ENCODE measurements at places on chromosomes 6 and 20. TPM values are rescaled to one million over a fixed set of nuclear protein-coding genes. Genes with fewer than 3 reads are reported as not detected.

- no peaks in the 10 kb centered on the region for H3K4me1 ChIP-seq
- H3K27ac ChIP-seq = no peak overlapping the region
- peak; percentile 78 for DNase-seq
- H3K36me3 ChIP-seq = no peaks in the 10 kb centered on the region
Observed at GRCh38 chr20:2206957-2207769, 88.6 kb upstream of the TGM3 start.

Gene DTNBP1
- total RNA-seq = 6.3 TPM

- no peaks in the 10 kb centered on the region for H3K27me3 ChIP-seq
- H3K4me1 ChIP-seq = peaks cover 34% of the 10 kb centered on the region
- H3K27ac ChIP-seq = no peak overlapping the region
- DNase-seq = no peak
Observed at GRCh38 chr6:37483917-37484785, 15.5 kb downstream of the CCDC167 start.

Gene SNX21
- total RNA-seq = 43.5 TPM

GRCh38 chr20:35091816-35092523 is 637 bp downstream of the TRPC4AP start:
- H3K27ac ChIP-seq = peak overlapping the region; percentile 98
- no peaks in the 10 kb centered on the region for H3K27me3 ChIP-seq
- DNase-seq = no peak
- peaks cover 6% of the 10 kb centered on the region for H3K36me3 ChIP-seq

DNA sequence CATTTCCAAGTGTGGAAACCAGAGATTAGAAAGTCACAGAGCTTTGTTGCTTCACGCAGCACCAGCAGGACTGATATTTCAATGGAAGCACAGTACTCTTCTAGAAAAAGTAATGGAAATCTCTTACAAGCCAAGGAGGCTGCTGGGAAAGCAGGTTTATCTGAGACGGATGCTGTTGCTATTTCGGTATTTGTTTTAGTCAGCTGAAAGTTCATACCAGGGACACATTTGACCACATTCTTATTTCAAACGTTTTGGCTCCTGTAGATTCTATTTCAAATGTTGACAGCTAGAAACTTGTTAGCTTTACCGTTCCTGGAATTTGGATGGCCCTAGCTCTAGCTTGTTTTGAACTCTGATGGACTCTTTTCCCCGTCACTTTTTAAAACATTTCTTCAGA is 3.7 kb upstream of the TMEM242 start:
- H3K27ac ChIP-seq = peak overlapping the region; percentile 26
- H3K4me1 ChIP-seq = peaks cover 24% of the 10 kb centered on the region
- no peak overlapping the region for H3K4me3 ChIP-seq
- DNase-seq = no peak

Gene DCBLD1
- total RNA-seq = 6.3 TPM

DNA sequence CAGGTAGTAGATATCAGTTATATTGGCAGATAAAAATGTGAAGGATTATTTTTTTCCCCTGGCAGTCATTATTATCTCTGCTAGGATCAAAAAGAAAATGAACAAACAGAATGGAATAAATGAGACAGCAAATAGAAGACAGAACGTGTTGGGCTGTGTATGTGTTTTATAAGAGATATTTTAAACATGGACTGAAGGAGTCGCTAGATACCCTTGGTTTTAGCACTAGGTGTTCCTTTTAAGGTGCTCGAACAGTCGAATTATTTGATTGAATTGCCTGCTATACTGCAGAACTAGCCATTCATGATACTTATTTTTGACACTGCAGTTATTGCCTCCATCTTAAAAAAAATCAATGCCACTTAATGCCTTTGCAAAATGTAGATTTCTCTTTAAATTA is 3.7 kb downstream of the GRIK2 start:
- no peak overlapping the region for H3K4me3 ChIP-seq
- no peaks in the 10 kb centered on the region for H3K36me3 ChIP-seq
- H3K27ac ChIP-seq = no peak overlapping the region

Gene CLPSL2
- not detected for total RNA-seq

DNA sequence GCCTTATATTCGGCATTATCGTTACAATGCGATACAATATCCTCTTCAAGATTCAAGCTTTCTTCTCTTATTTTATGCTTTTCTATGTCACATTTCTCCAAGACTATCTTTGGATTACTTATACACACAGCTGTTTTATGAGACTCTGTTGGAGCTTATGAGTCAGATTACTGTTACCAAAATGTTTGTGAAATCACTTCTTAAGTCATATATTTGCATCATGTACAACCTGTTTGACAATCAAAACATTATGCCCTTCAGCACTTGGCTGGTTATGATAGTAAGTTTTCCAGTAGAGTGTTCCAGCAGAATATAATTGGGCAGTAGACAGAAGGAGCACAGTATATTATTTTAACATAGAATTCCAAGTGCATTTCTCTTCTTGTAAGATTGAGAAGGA is 35.2 kb downstream of the BMP6 start:
- H3K4me1 ChIP-seq = no peaks in the 10 kb centered on the region
- DNase-seq = no peak
- H3K27ac ChIP-seq = no peak overlapping the region
- H3K4me3 ChIP-seq = no peak overlapping the region
- H3K36me3 ChIP-seq = no peaks in the 10 kb centered on the region

DNA sequence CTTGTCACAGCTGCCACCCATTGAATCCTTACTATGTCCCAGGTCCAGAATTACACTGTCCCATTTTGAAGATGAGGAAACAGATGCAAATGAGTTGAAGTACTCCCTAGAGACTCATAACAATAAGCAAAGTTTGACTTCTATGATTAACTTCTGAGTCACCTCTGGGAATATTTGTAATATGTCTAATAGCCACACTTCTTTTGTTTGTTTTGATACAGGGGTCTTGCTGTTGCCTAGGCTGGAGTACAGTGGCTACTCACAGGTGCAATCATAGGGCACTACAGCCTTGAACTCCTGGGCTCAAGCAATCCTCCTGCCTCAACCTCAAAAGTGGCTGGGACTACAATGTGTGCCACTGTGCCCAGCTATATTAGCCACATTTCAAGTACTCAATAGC is 11.4 kb upstream of the SOX12 start:
- no peak overlapping the region for H3K4me3 ChIP-seq
- H3K27me3 ChIP-seq = no peaks in the 10 kb centered on the region
- no peak for DNase-seq
- no peaks in the 10 kb centered on the region for H3K4me1 ChIP-seq

DNA sequence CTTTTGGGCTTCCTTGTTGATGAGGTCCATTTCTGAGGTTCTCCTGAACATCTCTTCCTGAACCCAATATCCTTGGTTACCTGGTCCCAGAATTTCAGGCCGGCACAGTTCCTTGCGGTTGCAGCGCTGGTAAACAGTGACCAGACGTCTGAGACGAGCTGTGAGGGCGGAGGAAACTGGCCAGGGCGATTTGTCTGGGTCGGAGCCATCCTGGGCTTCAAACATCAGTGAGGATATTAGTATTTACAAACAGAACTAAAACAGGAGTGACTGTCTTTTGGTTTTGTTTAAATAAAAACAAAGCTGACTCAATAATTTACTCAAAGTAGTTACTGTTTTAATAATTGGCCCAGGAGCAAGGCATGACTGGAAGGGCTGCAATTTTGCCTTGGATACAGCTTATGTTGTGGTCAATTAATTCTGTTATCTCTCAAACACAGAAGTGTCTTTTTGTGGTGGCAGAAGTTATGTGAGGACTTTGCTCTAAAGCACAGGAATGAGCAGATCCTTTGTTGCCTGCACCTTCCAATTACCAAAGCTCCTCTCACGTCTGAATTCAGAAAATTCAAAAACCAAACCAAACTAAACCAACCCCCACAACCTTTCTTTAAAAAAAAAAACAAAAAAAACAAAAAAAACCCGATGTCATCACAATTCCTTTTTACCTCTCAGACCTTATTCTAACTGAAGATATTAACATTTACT is 58.7 kb upstream of the EMILIN3 start:
- H3K27ac ChIP-seq = no peak overlapping the region
- no peak overlapping the region for H3K4me3 ChIP-seq
- peaks cover 57% of the 10 kb centered on the region for H3K36me3 ChIP-seq
- H3K4me1 ChIP-seq = no peaks in the 10 kb centered on the region
- no peak for DNase-seq
- H3K27me3 ChIP-seq = no peaks in the 10 kb centered on the region

Gene CLIC1
- total RNA-seq = 90.9 TPM

Gene ANKEF1
- total RNA-seq = 2.6 TPM

GRCh38 chr20:47377122-47377722 is 20.7 kb upstream of the ZMYND8 start:
- no peak for DNase-seq
- no peaks in the 10 kb centered on the region for H3K4me1 ChIP-seq
- H3K27me3 ChIP-seq = no peaks in the 10 kb centered on the region
- H3K27ac ChIP-seq = no peak overlapping the region

GRCh38 chr6:111429571-111429970 is 53.4 kb downstream of the REV3L start:
- H3K36me3 ChIP-seq = no peaks in the 10 kb centered on the region
- no peak overlapping the region for H3K4me3 ChIP-seq
- H3K27me3 ChIP-seq = no peaks in the 10 kb centered on the region
- DNase-seq = no peak
- peaks cover 2% of the 10 kb centered on the region for H3K4me1 ChIP-seq
- no peak overlapping the region for H3K27ac ChIP-seq

GRCh38 chr6:156720691-156721685 is 56.2 kb upstream of the ARID1B start:
- no peaks in the 10 kb centered on the region for H3K4me1 ChIP-seq
- peak overlapping the region; percentile 85 for H3K27ac ChIP-seq
- no peak for DNase-seq
- H3K27me3 ChIP-seq = no peaks in the 10 kb centered on the region
- no peaks in the 10 kb centered on the region for H3K36me3 ChIP-seq

- no peak overlapping the region for H3K27ac ChIP-seq
- no peaks in the 10 kb centered on the region for H3K4me1 ChIP-seq
- H3K27me3 ChIP-seq = no peaks in the 10 kb centered on the region
- no peak overlapping the region for H3K4me3 ChIP-seq
Observed at GRCh38 chr6:104256646-104257045, 603.1 kb downstream of the HACE1 start.

DNA sequence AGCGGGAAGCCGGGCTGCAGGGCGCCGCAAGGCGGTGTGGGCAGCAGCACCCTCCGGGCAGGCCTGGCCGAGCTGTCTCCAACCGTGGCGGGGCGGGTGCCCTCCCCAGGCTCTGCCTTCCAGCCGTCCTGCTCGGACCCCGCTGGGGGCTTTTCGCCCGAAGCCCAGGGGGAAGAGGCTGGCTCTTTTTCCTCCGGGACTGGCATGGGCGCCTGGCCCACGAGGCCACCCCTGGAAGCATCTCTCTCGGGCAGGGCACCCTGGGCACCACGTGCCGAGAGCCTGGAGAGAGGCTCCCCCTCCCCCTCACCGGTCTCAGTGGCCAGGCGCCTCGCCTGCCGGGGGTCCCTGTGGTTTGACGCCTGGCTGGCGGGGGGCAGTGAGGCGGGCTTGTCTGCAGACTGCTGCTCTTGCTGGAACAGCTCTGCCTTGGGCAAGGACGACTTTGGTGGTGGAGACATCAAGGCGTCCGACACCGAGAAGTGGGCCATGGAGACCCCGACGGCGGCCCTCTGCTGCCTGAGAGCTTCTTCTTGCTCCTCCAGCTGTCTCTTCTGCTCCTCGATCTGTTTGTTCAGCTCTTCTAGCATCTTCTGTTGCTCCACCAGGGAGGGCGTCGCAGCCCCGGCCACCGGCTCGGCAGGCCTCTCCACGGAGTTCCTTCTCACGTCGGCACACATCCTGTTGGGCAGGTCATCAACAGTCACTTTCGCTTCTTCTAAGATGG is 19.5 kb upstream of the TCFL5 start:
- no peaks in the 10 kb centered on the region for H3K27me3 ChIP-seq
- H3K4me1 ChIP-seq = no peaks in the 10 kb centered on the region
- H3K4me3 ChIP-seq = no peak overlapping the region
- no peak overlapping the region for H3K27ac ChIP-seq
- no peak for DNase-seq

Gene HLA-DMA
- 15.4 TPM for total RNA-seq

- no peak overlapping the region for H3K4me3 ChIP-seq
- H3K36me3 ChIP-seq = peaks cover 33% of the 10 kb centered on the region
- no peak overlapping the region for H3K27ac ChIP-seq
- no peaks in the 10 kb centered on the region for H3K27me3 ChIP-seq
Observed at GRCh38 chr6:42933205-42933604, 3.9 kb downstream of the CNPY3 start.

Gene C6orf118
- total RNA-seq = not detected

Gene SAPCD1
- not detected for total RNA-seq

Gene GDAP1L1
- not detected for total RNA-seq

- no peak overlapping the region for H3K4me3 ChIP-seq
- no peaks in the 10 kb centered on the region for H3K36me3 ChIP-seq
- H3K27me3 ChIP-seq = no peaks in the 10 kb centered on the region
- DNase-seq = no peak
- H3K4me1 ChIP-seq = no peaks in the 10 kb centered on the region
Observed at GRCh38 chr6:52399511-52400312, 20.4 kb upstream of the EFHC1 start.

GRCh38 chr6:135707426-135707825 is 144.1 kb upstream of the PDE7B start:
- no peaks in the 10 kb centered on the region for H3K36me3 ChIP-seq
- no peaks in the 10 kb centered on the region for H3K4me1 ChIP-seq
- H3K4me3 ChIP-seq = no peak overlapping the region
- H3K27me3 ChIP-seq = no peaks in the 10 kb centered on the region
- no peak for DNase-seq

- H3K27me3 ChIP-seq = no peaks in the 10 kb centered on the region
- no peak overlapping the region for H3K27ac ChIP-seq
- no peaks in the 10 kb centered on the region for H3K4me1 ChIP-seq
- H3K4me3 ChIP-seq = no peak overlapping the region
- H3K36me3 ChIP-seq = no peaks in the 10 kb centered on the region
- no peak for DNase-seq
Observed at GRCh38 chr20:43563429-43563828, 4.6 kb downstream of the SGK2 start.

Gene TEAD3
- total RNA-seq = 37.1 TPM

Gene MANEA
- 6.5 TPM for total RNA-seq

Gene DLK2
- not detected for total RNA-seq

GRCh38 chr20:21384308-21384892 is 12.9 kb downstream of the NKX2-4 start:
- no peaks in the 10 kb centered on the region for H3K4me1 ChIP-seq
- H3K27ac ChIP-seq = no peak overlapping the region
- no peak overlapping the region for H3K4me3 ChIP-seq
- no peak for DNase-seq
- no peaks in the 10 kb centered on the region for H3K27me3 ChIP-seq

Gene SSTR4
- not detected for total RNA-seq

DNA sequence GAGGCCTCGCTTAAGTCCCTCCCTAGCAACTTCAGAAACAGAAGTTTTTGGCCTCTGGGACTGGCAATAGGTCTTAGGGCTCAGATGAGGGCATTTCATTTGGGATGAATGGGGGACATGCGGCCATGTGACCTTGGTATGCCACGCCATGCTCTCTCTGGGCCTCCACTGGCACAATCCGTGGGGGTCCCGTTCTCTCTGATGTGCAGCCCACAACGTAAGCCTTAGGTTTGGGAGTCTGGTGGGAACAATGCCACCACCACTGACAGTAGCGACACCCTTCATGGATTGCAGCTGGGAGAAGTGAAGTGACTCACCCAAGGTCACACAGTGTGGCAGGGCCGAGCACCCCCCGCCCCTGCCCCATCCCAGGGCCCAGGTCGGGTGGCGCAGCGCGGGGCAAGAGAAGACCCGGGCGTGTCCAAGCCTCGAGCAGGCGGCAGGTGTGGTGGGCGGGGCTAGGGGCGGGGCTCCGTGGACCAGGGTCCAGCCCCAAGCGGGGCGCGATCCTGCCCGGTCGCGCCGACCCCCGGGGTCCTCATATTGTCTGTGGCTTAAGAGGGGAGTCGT is 864 bp upstream of the CEBPB start:
- peak overlapping the region; percentile 100 for H3K27ac ChIP-seq
- H3K27me3 ChIP-seq = no peaks in the 10 kb centered on the region
- H3K4me1 ChIP-seq = peaks cover 33% of the 10 kb centered on the region
- peak; percentile 61 for DNase-seq

Gene MARCKS
- total RNA-seq = 9.8 TPM

Gene FAM209B
- total RNA-seq = not detected

Measured in right atrium auricular region (tissue), 2 donors.